Activated CD8-positive, alpha-beta memory T cell treated with anti-CD3 and anti-CD28 coated beads, Interleukin-2, amount 50 U/mL, for 4 hours (primary cell): ENCODE measurements at places on chromosomes 2 and 18.

- no peak for DNase-seq
Measured at GRCh38 chr2:102660070-102660469, 40.7 kb downstream of the SLC9A2 start.

DNA sequence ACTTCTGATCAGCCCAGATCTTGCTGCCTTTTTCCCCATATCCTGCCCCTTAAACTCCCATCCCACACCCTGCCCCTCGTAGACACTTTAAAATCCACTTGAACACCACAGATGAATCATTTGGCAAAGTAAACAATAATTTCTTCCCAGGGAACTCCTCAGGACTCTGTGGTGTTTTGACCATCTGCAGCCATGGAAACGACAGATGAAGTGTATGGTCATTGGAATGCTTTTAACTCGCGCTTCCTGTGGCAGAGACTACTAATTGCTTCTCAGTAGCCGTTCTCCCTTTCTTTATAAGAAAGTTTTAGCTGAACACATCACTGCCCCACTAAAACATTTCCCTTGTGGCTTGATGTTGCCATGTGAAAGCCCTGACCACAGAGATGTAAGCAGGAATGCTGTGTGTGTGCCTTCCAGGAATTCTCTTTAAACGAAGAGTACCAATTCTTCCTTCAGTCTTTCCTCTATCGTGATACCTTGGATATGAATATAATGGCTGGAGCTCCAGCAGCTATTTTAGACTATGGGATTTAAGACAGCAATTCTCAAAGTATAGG is 92.7 kb upstream of the PARD3B start:
- no peak for DNase-seq

DNA sequence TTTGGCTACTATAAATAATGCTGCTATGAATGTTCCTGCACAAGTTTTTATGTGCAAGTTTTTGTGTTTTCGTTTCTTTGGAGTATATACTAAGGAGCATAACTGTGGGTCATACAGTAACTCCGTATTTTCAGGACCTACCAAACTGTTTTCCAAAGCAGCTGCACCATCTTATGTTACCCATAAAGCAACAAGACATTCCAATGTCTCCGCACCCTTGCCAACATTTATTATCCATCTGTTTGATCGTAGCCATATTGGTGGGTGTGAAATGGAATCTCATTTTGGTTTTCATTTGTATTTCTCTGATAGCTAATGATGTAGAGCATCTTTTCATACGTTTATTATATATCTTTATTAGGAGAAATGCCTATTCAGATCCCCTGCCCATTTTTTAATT is 13.8 kb downstream of the TMEM131 start:
- DNase-seq, result no peak

- no peak for DNase-seq
Measured at GRCh38 chr18:58666176-58666575, 5.1 kb upstream of the MALT1 start.

DNA sequence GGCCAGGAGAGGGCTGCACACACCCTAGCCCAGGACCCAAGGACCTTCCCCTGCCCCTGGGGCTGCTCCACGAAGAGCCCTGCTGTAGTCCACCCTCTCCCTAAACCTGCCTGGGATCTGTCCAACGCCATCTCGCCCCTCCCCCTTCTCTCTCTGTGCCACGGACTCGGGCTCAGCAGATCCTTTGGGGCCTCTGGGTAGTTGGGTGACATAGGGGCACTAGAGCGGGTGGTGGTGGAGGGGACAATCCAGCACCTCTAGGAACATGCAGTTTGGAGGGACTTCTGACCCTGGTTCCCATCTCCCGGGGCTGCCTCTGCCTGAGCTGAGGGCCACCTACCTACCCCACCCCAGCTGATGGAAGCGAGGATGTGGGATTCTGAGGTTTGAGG is 7.3 kb upstream of the CRYBA2 start:
- DNase-seq, result no peak
